ENCODE measurements at places on chromosomes 5 and 9.

GRCh38 chr9:93132287-93132927 lies 1.6 kb downstream of the NINJ1 start:
- no peak for DNase-seq

DNA sequence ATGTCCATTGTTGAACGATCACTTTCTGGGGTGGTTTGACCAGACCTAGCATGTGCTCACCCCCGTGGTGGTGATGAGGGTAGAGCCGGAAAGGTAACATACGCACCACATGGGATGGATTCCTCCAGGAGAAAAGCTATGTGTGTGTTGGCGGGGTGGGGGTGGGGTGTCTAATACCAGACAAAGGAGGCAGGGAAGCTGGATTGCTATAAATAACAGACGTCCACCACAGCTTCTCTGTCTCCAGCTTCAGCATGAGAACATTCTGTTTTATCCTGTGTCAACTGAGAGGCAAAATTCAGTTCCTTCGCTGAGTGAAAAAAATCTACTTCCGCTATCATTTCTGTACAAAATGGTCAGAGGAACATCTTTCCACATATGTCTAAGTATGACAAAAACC lies 151.0 kb downstream of the PCSK1 start:
- DNase-seq = no peak

- DNase-seq = no peak
Measured at GRCh38 chr5:79069488-79070349, at the start of the genes BHMT2 and DMGDH. TSS of gene BHMT2 (plus strand) at chr5:79069767. CDS start at chr5:79069783, 16 bp downstream. TSS of gene DMGDH (minus strand) at chr5:79069674. CDS start at chr5:79069620, 54 bp downstream.

- no peak for DNase-seq
Measured at GRCh38 chr5:110665184-110665726, 61.2 kb downstream of the TMEM232 start.

GRCh38 chr5:107533910-107534876 lies 136.5 kb downstream of the EFNA5 start:
- DNase-seq = no peak

DNA sequence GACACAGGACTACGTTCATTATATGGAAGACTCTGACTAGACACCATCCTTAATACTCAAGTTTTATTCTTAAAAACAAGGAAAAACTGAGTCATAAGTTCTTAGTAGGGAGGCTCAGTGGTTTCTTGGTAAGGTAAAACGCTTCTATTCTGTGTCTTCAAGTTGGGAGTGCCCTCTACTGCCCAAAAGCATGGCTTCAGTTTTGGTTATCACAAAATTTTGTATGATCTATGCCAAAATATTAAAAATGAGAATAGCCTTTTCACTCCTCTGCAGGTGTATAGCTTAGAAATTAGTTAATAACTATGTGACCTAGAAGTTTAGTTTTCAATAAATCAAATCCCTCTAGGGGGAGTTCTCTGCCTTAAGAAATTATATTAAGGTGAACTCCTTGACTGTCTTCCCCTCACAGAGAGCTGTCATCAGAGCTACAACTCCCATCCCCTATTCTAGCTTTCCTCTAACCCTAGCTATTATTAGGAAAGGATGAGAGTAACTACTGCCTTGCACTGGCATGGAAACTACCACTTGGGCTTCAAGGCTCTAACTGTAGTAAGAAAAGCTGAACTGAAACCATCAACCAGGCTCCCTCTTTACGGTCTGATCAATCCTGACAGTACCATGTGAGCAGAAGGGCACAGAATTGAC lies 189.7 kb downstream of the GNAQ start:
- DNase-seq = no peak
